ENCODE measurements at places on chromosomes 6 and 20.

GRCh38 chr20:50338479-50339391, 148.1 kb downstream of the CEBPB start:
- peak; percentile 61 for DNase-seq

DNA sequence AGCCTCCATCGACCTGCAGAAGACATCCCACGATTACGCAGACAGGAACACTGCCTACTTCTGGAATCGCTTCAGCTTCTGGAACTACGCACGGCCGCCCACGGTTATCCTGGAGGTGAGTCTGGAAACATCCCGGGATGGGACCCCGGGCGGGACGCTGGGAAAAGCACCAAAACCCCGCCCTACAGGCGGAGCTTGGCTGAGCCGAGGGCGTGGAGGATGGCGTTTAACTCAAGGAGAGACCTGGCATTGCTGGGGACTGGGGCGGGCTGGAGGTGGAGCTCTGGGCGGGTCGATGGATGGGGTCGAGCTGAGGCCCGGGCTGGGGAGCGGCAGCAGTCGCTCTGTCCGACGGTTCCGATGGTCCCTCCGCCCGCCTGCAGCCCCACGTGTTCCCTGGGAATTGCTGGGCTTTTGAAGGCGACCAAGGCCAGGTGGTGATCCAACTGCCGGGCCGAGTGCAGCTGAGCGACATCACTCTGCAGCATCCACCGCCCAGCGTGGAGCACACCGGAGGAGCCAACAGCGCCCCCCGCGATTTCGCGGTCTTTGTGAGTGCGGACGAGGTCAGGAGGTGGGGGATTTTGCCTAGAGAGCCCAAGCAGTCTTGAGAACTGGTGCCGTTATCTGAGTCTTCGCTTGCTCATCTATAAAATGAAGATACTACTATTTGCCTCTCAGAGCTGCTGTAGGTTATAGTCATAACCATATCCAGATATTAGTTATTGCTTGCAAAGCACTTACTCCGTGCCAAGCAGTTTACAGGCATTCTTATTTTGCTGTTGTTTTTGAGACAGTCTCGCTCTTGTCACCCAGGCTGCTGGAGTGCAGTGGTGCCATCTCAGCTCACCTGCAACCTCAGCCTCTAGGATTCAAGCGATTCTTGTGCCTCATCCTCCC, 3.8 kb downstream of the SPAG4 start:
- DNase-seq = peak; percentile 72

- no peak for DNase-seq
These were observed 22.4 kb upstream of the KIAA0408 start for GRCh38 chr6:127481628-127482027.

GRCh38 chr6:91080871-91081270, 494.0 kb upstream of the MAP3K7 start:
- no peak for DNase-seq

GRCh38 chr6:168886964-168887363, 366.7 kb downstream of the THBS2 start:
- DNase-seq = no peak

GRCh38 chr6:48765352-48765961, 654.5 kb upstream of the PTCHD4 start:
- no peak for DNase-seq

DNA sequence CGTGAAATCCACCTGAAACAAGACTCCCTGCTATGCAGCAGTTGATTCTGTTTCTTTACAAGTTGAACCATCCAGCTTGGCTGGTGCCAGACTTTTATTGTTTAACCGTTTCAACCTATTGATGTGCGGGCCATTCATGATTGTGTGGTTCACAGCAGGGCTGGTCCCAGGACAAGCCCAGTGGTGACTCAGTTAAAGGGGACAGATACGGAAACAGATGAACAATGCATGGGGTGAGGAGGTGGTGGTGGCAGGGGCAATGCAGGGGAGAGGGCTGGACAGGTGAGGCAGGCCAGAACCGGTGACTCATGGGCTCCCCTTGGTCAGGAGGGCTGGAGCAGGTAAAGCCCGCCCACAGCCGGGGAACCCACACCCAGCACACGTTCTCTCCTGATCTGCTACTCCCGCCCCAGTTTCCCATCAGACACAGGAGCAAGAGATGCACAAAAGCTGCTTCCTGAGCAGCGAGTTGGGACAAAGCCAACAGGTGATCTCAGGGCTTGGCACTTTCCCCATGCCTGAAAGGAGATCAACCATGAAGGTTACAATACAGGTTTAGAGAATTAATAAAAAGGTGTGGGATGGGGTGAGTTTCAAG, 232.2 kb downstream of the LY86 start:
- no peak for DNase-seq

DNA sequence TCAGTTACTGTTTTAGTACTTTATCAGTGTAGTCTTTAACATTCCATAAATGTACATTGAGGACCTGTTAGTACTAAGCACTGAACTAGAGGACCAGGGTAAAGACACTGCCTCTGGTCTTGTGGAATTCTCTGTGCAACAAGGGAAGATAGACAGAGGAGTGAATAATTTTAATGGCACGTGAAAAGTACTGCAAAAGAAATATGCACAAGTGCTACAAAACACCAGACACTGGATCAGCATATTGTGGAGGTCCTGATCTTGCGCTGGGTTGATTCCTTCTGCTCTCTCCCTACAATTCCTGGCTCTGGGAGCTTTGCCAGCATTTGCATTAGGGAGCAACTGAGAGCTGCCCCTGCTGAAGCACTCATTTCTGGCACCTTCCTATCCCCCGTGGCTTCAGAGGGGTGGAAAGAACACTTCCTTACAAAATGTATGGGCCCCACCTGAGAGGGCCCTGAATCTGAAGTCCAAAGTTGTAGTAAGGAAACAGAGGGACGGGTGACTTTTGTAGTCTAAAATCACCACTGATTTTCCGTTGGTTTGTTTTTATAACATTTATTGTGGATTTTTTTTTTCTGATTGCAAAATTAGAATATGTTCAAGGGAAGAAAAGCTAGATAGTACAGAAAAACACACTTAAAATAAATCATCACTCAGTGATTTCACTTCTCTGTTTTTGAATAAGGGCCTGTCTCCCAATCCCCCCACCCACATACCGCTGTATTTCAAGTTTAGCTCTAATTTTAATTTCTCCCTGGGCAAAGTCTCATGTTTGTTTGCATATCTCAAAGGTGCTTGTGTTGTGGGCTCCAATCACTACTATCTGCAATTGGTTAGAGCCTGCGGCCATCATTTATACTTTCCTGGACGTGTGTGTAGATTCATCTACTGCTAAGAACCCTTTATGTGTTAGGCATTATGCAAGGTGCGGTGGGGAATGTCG, 4.9 kb downstream of the PKIG start:
- DNase-seq = no peak

GRCh38 chr6:62283796-62284411, 2.1 kb downstream of the KHDRBS2 start:
- no peak for DNase-seq

DNA sequence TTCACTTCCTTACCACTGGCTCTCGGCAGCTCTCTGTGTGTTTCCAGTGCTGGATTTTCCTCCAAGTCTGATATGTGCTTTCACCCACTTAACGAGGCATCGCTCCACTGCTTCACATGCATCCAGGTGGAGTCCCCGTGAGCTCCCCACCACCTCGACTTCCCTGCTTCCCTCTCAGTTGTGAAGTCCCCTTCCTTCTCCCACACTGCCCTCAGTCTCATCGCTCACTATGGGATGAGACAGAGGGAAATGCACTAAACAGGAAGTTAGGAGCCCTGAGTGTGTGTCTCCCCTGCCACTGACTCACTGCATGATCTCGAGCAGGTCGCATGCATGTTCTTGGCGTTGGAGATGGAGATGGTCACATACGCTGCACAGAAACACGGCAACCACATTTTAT, 84.0 kb downstream of the MTHFD1L start:
- DNase-seq = no peak

- no peak for DNase-seq
These were observed 8.4 kb upstream of the RALY start for GRCh38 chr20:33985280-33985679.

DNA sequence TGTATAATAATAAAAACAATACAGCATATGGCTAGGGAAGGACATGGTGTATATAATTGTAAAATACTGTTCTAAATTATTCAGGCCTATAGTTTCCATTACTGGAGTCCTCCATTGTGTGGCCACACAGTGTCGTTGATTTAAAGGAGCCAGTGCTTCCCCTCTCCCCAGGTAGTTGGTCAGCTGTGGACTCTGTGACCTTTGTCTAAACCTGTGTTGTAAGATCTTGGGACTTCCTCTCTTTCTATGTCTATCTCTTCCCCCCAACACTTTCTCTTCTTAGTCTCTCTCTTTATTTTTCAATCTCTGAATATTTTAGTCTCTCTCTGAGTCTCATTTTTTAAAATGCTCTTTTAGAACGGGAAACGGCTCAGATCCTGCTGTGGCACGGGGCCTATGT, 35.6 kb downstream of the BRPF3 start:
- DNase-seq = no peak

DNA sequence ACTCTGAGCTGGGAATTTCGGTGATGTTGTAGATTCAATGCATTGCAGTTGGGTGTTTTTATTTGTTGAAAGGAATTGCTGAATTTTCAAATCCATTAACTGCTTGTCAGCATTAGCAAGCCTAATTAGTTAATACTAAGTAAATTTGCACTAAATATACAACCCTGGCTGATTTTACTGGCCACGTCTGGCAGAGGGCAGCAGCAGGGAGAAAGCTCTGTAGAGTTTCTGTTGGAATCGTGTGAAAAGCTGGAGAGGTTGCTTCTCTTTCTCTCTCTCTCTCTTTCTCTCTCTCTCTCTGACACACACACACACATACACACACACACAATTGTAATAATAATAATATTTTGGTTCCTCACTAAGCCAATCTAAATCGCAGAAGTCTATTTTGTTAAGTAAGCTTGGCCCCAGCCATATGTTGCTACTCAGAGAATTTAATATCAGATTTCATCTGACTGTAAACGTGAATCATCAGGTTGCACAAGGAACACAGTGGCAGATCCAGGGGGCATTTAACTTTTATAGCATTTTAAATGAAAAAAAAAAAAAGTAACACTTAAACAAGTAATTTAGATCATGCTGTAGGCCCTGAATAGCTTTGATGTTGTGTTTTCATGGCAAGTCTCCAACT, 289.5 kb downstream of the ESR1 start:
- no peak for DNase-seq

DNA sequence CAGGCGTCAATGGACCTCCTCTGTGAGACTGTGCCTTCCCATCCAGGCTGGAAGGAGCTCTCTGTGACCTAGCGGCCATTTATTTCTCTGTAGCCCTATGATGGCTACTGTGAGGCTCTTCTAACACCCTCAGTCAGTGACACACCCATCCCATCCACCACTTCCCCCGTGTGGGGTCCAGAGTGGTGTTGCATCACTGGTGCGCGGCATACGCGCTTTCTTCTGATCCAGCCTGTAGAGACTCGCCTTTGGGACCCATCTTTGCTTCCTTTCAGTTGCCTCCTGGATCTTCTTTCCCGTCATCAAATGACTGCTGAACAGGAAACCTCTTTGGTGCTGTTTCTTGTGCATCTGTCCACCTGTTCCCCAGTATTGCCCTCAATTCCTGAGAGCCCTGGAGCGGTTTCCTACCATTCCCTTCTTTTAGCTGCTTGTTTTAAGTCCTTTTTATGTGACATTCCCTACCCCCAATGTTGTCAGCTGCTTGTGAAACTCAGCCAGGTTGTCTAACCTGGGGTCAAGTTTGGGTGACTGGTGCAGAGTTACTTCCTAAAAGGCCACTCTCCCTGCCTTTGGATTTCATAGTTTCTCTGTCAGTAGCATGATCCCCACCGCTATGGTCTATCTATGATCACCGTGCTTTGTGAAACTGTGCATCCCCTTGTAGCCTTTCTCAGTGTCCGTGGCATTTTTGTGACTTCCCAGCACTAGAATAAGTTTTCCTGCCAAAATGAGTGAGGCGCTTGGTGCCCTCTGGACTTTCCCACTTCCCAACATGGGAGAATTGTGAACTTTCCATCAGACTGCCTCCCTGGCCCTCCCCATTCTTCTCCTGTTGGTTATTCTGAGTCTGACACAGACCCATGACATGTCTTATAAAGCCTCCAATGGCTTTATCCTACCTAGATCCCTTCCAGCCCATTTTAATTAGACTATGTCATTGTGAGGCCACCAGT, 5.7 kb downstream of the PRR3 start:
- no peak for DNase-seq

- DNase-seq = no peak
These were observed 27.5 kb upstream of the SLC17A4 start for GRCh38 chr6:25727028-25727427.

DNA sequence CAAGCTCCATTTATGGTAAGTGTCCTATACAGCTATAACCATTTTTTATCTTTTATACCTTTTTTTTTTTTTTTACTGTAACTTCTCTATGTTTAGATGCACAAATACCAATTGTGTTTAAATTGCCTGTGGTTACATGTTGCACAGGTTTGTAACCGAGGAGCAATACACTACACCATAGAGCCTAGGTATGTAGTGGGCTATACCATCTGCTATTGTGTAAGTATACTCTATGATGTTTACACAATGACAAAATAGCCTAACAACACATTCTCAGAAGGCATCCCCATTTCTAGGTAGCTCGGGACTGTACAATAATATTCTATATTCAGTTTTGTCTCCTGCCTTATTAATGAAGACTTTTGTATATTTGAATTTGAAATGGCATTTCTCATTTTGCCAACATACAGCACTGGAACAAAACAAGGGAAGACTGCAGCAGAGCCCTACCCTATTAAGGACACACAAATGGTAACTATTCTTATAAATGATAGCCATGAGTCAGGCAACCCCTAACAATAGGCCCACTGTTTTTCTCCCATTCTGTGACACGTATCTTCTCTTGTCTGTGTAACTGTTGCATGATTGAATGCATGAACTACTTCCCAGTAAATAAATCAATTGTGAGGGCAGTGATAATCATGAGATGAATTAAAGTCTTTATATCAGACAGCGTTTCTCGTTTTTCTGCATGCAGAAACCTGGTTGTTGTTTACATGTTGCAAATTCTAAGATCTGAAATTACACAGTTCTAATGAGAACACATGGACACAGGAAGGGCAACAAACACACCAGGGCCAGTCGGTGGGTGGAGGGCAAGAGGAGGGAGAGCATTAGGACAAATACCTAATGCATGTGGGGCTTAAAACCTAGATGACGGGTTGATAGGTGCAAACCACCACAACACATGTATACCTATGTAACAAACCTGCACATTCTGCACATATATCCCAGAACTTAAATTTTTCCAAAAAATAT, 173.9 kb downstream of the EPM2A start:
- DNase-seq = no peak

- DNase-seq = no peak
These were observed 47.0 kb upstream of the DST start for GRCh38 chr6:56689663-56690062.

GRCh38 chr6:165961233-165961632, 206.4 kb downstream of the TBXT start:
- DNase-seq = no peak

- no peak for DNase-seq
These were observed 807.4 kb upstream of the CITED2 start for GRCh38 chr6:140181876-140182275.
